Pancreas (tissue), 10 donors: ENCODE measurements at places on chromosomes 7 and 10.

GRCh38 chr10:4196771-4197390, 411.9 kb upstream of the KLF6 start:
- no peak for DNase-seq

DNA sequence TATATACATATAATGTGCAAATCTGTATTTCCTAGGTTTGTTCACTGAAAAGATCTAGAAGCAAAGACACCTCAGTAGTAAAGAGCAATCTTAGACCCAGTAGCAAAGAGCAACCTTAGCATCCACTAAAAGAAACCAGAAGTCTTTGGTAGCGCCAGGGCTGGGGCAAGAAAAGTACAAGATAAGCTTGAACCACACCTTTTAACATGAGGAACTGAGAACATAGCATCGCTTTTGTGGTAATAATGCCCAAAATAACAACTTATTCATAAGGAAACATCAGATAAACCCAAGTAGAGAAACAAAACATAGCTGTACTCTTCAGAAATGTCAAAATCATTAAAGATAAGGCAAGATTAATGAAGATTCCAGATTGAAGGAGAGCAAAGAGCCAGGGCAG, 173.4 kb downstream of the IMMP2L start:
- no peak for DNase-seq

DNA sequence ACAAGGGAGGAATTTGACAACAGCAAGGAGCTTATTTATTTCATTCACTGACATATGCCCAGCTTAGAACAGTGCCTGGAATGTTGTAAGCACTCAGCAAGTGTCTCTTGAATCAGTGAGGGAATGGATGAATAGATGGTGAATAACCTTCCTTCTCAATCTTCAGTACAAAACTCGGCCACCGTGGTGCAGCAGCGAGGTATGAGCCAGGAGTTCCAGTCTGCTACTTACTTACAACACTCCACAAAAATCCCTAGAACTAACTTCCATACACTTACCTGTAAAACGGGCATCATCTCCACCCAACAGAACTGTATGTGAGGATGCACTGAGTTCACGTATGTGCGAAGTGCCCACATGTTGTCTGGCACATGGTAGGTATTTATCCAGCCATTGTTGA, 237.4 kb downstream of the WDR11 start:
- DNase-seq = no peak

GRCh38 chr10:46236546-46236887, 50.3 kb upstream of the ANTXRL start:
- DNase-seq = no peak

DNA sequence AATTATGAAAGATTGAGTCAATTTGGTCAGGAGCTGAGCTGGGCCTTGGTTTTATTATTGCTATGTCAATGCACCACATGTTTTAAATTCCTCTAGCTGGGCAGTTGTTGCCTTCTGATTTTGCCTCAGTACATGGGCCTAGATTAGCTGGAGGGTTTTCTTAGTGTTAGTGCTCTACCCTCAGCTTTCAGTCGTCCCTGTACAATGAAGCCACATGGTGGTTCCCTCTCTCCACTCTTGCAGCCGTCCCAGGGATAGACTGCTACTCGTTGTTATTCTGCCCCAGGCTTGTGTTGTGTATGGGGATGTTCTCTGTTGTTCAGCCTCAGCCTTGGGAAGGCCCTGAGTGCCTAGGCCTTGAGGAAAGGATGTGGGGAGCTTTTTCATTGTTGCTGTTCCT, 37.0 kb downstream of the NHLRC2 start:
- no peak for DNase-seq

DNA sequence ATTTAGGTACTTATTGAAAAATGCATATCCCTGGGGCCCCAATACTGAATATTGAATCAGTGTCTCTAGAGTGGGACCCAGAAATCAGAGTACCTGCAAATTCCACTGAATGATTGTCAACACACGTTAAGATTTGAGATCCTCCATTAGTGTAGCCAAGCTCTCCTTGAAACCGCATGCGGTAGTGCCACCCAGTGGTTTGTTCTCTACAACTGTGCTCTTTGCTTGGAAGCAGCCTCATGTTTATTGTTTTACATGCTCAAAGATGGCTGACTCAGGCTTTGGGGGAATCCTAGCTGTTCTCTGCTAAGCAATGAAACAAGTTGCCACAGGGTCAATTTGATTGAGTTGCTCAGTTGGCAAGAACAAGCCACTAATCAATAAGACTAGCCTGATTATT, 340.2 kb upstream of the CELF2 start:
- peak; percentile 4 for DNase-seq

DNA sequence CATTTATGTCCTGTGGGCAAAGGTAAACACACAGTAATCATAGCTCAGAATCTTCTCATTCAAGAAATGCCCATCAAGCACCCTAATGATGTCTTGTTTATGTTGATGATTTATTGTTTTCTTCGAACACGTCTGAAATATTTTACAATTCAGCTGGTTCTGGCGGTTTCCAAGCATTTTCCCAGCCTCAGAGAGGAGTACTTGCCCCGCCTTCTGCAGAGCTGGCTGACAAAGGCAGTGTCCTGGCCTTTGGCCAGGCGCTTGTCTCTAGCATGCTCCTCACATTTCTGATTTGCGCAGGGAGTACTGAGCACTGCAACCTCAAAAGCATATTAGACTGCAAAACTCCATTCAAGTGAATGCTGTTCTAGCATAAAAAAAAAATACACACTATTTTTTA, 314.2 kb upstream of the GNAI1 start:
- peak; percentile 22 for DNase-seq

DNA sequence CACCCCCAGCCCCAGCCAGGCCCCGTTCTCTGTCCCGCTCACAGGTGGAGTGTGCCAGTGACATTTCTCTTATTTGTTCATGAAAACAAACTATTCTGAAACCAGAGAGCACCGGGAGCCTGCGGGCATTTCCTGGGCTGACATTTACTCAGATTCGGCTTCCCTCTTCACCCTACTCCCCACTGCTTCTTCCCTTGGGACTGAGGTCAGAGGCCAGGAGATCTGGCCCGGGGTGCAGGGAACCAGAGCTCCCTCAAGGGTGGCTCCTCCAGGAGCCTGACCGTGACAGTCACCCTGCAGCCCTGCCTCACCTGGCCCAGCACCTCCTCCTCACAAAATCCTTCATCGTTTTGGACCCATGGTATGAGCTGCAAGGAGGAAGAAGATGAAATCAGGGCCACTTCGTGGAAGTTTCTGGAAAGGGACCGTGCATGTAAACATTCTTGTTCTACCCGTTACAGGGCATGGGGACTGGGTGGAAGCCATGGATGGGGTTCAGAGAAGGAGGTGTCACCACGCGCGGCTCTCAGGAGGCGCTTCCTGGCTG, 12.2 kb downstream of the BHLHA15 start:
- peak; percentile 30 for DNase-seq

DNA sequence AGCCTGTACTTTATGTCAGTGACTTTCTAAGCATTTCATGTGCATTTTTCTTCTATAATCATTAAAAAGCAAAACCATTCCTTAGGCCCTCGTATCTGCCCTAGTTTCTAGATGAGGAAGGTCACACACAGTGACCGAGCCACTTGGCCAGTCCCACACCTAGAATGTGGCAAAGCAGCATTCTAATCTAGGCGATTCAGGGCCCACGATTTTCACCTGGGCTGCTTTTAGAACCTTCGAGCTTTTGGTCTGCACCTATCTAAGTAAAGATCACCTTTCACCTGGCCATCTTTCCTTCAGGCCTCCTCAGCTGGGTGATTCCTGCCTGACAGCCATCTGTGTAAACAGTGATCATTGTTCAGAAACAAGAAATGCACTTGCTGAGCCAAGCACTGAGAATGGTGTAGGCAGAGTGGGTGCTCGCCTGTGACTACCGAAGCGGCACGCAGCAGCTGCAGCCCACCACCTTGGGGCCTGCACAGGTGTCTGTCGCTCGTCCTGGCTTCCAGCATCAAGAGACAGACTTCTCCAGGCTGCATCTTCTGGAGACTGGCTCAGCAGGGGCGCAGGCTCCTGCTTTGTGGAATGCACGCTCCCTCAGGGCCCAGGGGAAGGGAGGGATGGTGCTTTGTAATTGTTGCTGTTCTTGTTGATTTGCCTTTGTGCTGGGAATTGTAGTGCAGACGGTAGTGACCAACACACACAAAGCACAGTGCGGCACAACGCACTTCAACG, 149.0 kb upstream of the INSYN2A start:
- no peak for DNase-seq

- DNase-seq = no peak
These were observed 34.1 kb downstream of the NUDT1 start for GRCh38 chr7:2276107-2276506.

- no peak for DNase-seq
These were observed 72.8 kb downstream of the CAMK1D start for GRCh38 chr10:12422189-12422588.

DNA sequence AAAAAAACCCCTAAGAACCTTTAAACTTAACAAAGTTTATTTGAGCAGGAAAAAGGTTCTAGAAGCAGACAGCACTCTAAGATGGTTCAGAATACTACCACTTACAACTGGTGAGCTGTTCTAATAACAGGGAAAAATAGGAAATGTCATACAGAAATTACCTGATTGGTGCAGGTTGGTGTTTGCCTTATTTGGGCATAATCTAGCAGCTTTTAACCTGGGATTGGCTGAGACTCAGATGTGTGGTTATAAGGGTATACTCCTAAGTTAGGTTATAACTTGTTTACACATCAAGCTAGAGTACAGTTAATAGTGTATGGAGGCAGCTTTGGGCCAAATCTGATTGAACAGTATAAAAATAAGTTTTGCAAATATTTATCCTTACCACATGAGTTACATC, 59.8 kb downstream of the MAPK8 start:
- DNase-seq = no peak
